ENCODE measurements at places on chromosomes 5 and 9. TPM values are rescaled to one million over a fixed set of nuclear protein-coding genes. Genes with fewer than 3 reads are reported as not detected.

ELL2 gene
- 19.1 TPM for total RNA-seq

SLCO6A1 gene
- not detected for total RNA-seq

TRAF1 gene
- 4.4 TPM for total RNA-seq

TRIM7 gene
- 29.4 TPM for total RNA-seq

FOXD4L4 gene
- 0.03 TPM for total RNA-seq

GABRA1 gene
- not detected for total RNA-seq

RNF183 gene
- 0.09 TPM for total RNA-seq

SPIN1 gene
- total RNA-seq, result 39.3 TPM

DENND4C gene
- total RNA-seq, result 20.0 TPM

SPAAR gene
- not detected for total RNA-seq

NMUR2 gene
- total RNA-seq, result 0.14 TPM

SPOCK1 gene
- total RNA-seq, result 21.8 TPM

INSYN2B gene
- total RNA-seq, result 0.73 TPM

AGXT2 gene
- not detected for total RNA-seq

PCDHGB6 gene
- 0.09 TPM for total RNA-seq

RPS23 gene
- total RNA-seq, result 3,406 TPM

FBP2 gene
- not detected for total RNA-seq

DOCK8 gene
- total RNA-seq, result 0.72 TPM

RASEF gene
- total RNA-seq, result 9.6 TPM

DMRT3 gene
- not detected for total RNA-seq

PPIP5K2 gene
- total RNA-seq, result 24.6 TPM

PDE8B gene
- 1.3 TPM for total RNA-seq

EIF4E1B gene
- total RNA-seq, result not detected

NPDC1 gene
- total RNA-seq, result 37.1 TPM

LCN9 gene
- total RNA-seq, result not detected

Data from A549 treated with RU486 at 1 μM for 4 hours (cell line).